HEK293T (cell line): ENCODE measurements at places on chromosomes 11 and 22.

GRCh38 chr22:28813772-28814518 lies 13.6 kb upstream of the XBP1 start:
- DNase-seq, result no peak

- DNase-seq, result no peak
These were observed 117.3 kb upstream of the GRK3 start for GRCh38 chr22:25447067-25447685.

GRCh38 chr11:47583844-47584243 lies 2.6 kb upstream of the FAM180B start:
- no peak for DNase-seq

- DNase-seq, result no peak
These were observed 48.8 kb upstream of the TTLL12 start for GRCh38 chr22:43235445-43236409.

DNA sequence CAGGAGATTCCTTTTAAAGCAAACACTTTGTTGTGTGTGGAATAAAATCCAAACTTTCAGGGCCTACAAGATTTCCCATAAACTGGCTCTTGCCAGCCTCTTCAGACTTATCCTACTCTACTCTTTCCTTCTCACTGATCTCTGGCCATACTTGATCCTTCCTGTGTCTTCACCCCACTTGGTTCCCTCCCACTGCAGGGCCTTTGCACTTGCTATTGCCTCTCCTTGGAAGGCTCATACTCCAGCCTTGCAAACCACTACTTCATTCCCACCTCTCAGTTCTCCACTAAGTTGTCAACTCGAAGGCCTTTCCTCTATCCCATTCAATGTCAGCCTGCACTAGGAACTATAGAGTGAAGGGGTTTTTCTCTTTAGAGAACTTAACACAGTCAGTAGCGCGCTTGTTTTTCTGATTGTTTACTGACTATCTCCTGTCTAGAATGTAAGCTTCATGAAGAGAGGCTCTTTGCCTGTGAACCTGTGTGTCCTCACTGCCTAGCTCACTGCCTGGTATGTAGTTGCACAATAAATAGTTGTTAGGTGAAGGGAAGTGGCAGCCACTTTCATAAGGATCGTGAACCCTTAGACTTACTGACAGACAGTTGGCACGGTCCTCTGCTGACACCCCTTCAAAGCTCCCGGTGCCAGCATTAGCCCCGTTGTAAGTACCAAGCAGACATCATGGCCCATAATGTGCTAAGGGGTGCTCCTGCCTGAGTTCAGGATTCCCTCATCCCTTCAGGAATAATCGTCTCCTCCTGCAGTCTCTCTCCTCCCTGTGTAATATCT lies 833 bp upstream of the ME3 start:
- DNase-seq, result no peak

DNA sequence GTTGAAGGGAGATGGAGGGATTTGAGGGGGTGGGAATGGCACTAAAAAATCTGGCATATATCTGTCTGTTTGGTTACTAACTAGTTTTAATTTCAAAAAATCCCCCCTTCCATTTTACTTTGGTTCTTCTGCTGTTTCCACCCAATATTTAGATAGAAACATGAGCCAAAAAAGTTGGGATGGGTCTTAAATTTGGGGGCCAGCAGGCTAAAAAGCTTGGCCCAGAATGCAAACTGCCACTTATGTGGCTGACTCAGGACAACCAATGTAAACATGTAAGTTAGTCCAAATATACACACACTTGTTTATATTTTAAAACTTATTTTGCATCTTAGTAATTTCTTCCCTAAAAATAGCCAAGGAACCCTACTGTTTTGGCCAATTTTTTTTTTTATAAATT lies 35.7 kb downstream of the LGR4 start:
- no peak for DNase-seq

DNA sequence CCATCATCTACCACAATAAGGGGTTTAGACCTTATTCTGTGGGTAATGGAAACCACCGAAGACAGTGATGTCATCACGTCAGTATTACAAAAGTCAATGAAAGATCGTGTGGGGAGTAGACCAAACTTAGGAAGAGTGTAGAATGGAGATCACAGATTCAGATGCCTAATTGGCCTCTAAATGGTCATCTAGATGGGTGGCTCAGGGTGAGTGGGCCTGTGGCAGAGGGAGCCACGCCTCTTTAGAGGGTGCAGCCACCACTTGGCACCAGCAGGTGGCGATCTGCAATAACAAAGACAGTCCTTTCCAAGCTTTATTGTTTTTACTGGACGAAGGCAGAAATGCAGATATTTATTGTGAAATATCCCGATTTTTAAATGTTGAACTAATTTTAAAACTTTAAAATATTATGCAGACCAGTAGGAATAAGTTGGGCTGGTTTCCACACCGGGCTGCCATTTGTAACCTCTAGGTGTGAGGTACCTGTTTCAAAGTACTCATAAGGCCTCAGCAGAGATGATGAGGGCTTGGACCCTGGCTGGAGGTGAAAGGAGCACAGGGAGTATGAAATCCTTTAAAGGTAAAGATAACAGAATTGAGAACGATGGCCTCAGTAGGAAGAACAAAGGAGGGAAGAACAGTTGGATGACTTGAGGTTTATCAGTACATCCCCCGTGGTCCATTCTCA lies 222.0 kb downstream of the DBX1 start:
- DNase-seq, result peak; percentile 76

- no peak for DNase-seq
These were observed 2.9 kb downstream of the KLHL35 start for GRCh38 chr11:75429902-75430713.

DNA sequence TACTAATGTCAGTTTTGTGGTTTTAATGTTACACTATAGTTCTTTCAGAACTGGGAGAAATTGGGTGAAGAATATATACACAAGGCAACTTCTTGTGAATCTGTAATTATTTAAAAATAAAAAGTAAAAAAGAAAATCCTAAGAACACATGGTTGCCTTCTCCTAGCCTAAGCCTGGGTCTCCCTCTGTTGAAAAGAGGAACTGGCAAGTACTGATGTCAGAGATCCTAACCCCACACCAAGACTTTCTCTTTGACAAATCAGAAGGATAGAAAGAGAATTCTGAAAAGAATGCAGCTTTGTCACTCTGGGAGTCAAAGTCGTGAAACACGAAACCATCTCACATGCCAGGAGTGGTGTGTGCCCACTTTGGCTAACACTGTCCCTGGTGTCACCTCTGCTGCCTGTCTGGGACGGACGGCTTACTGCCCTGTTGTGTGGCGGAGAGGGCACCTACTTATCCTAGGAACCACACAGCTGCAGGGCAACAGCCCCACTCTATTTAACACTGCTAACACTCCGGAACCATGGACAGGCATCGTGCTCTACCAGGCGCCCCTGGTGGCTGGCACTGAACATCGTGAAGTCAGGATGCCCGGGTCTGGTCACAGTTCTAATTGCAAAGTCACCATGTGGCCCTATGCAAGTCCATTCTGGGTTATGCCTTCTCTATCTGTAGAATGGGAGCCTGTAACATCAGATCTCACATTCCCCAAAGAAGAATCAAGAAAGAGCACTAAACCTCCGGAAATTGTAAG lies 108.7 kb upstream of the CD82 start:
- peak; percentile 28 for DNase-seq

- no peak for DNase-seq
These were observed 7.7 kb downstream of the IL2RB start for GRCh38 chr22:37141971-37142370.
